Suppressor macrophage treated with lipopolysaccharide for 1 hour (primary cell): ENCODE measurements at places on chromosomes 3 and 15.

GRCh38 chr3:116000311-116000710 lies 377.0 kb downstream of the GAP43 start:
- DNase-seq = no peak

DNA sequence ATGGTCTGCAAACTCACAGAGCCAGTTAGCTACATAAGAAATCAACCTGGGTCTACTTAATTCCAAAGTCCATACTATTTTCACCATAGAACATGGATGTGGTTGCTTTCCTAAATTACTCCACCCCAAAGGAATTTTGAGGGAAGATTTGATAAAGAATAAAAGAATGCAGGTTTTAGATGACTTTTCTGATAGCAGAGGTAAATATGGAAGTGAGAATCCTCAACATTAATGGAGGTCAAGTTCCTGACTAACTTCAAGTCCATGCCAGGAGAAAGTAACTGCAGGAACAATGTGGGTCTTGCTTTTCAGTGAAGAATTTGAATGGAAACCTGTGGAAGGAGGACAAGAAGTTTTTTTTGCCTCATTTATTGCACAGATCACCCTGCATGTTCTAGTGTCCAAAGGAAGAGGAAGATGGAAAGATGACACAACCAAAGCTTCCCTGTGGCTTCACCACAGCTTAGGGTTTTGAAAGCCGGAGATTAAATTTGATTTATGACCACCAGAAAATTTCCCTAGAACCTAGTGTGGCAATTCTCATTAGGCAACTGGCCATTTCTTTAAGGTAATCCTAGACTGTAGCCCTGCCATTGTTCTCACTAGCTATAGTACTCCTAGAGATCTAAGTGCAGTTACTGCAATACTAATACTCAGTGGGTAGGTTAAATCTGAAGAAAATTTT lies 429.7 kb downstream of the RAP2B start:
- peak; percentile 81 for DNase-seq

GRCh38 chr15:35444557-35445204 lies 101.3 kb downstream of the DPH6 start:
- peak; percentile 61 for DNase-seq

GRCh38 chr3:661356-661755 lies 431.5 kb upstream of the CNTN6 start:
- no peak for DNase-seq
